ENCODE measurements at places on chromosomes 6 and 20. TPM values are rescaled to one million over a fixed set of nuclear protein-coding genes. Genes with fewer than 3 reads are reported as not detected.

Gene RUNX2
- 4.5 TPM for total RNA-seq

Gene FOXO3
- 42.9 TPM for total RNA-seq

Gene PGC
- not detected for total RNA-seq

Gene ARMH2
- total RNA-seq = not detected

Gene FGD2
- not detected for total RNA-seq

Gene LIME1
- 9.3 TPM for total RNA-seq

Gene ENPP5
- 0.17 TPM for total RNA-seq

Gene OLIG3
- total RNA-seq = not detected

Gene ZNF391
- total RNA-seq = 1.8 TPM

Gene PCED1A
- 24.0 TPM for total RNA-seq

Gene TSPO2
- not detected for total RNA-seq

Gene TNFRSF6B
- 66.5 TPM for total RNA-seq

Gene RPS21
- total RNA-seq = 662 TPM

Gene WFDC6
- total RNA-seq = not detected

Gene ZC2HC1B
- not detected for total RNA-seq

Gene TPBG
- total RNA-seq = 71.4 TPM

Gene PSORS1C2
- total RNA-seq = not detected

Gene HTR1E
- total RNA-seq = not detected

Gene COL19A1
- not detected for total RNA-seq

Gene LY6G6D
- not detected for total RNA-seq

Gene GATA5
- not detected for total RNA-seq

Gene DEFB124
- total RNA-seq = not detected

Gene MYLK2
- not detected for total RNA-seq

Gene CNR1
- not detected for total RNA-seq

Gene LY6G6C
- not detected for total RNA-seq

Gene EDN1
- total RNA-seq = 0.87 TPM

Gene MOG
- not detected for total RNA-seq

Gene TGM3
- under 0.01 TPM for total RNA-seq

Gene BCAS1
- total RNA-seq = under 0.01 TPM

Gene MCHR2
- total RNA-seq = not detected

Gene CALHM6
- 0.44 TPM for total RNA-seq

Gene TTK
- total RNA-seq = 38.5 TPM

Gene AVP
- not detected for total RNA-seq
